ENCODE measurements at places on chromosomes 2 and 18.

DNA sequence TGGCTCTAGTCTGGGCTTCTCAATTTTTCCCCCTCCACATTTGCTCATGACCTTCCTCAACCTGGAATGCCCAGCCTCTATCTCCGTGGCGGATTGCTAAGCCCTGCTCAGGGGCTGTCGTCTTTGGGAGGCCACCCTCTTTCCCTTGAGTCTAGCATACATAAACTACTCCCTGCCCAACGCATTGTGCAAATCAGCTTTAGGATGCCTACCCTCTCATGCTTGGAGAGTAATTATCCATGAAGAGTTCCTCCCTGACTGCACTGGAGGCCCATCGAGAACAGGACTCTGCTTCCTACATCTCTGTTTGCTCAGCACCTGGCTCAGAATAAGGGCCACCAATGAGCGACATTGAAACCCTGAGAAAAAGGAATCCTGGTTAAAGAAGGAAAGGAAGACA is 53.7 kb upstream of the NPAS2 start:
- no peak for DNase-seq

- DNase-seq: peak; percentile 70
Observed at GRCh38 chr2:171598713-171599319, 76.5 kb downstream of the CYBRD1 start.

DNA sequence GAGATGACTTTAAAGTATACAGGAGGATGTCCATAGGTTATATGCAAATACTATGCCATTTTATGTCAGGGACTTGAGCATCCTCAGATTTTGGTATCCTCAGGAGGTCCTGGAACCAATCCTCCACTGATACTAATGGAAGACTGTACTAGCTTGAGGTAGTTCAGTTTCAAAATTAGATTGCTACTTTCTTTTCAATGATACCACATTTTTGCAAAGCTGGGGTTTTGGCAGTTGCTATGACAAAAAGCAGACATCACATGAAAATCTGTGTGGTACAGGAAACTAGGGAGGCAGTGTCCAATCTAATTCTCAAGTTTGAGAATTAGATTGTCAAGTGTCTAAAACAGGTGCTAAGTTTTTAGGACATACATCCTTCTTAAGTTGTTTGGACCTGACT is 14.2 kb downstream of the EHBP1 start:
- DNase-seq: no peak

DNA sequence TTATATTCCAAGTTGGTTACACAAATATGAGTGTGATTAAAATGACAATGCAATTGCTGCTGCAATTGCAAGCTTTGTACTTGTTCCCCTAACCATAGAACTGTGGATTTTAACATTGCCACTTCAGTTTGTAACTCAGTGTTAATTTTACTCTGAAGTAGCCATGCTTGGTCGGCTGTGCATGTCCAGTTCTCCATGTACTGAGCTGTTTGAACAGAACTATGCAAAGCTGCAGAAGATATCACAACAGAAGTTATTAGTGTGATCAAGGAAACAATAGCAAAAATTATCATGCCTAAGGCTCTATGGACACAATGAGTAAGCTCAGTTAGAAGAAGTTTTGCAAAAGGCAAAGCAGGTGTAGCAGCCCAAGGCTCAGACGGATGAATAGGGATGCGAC is 45.3 kb downstream of the CXCR4 start:
- DNase-seq: no peak

GRCh38 chr2:171529914-171530313 is 7.6 kb downstream of the CYBRD1 start:
- DNase-seq: no peak

GRCh38 chr2:120429586-120430500 is 83.9 kb downstream of the INHBB start:
- no peak for DNase-seq

DNA sequence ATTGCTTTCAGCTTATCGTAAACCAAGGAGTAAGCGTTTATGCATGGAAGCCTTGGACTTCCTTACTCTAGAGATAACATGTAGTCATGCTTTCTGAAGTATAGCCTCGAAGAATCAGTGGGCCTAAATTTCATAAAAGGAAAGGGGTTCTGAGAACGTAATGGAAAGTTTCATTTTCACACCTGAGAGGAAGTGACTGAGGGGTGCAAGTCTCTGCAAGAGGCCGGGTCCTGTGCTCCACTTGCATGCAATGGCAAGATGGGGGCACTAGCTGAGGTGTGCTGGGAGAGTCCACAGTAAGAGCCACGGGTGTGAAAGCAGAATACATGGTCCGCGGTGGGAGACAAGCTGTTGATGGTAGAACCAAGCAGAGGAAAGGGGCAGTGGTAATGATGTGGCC is 36.5 kb upstream of the C1D start:
- no peak for DNase-seq

DNA sequence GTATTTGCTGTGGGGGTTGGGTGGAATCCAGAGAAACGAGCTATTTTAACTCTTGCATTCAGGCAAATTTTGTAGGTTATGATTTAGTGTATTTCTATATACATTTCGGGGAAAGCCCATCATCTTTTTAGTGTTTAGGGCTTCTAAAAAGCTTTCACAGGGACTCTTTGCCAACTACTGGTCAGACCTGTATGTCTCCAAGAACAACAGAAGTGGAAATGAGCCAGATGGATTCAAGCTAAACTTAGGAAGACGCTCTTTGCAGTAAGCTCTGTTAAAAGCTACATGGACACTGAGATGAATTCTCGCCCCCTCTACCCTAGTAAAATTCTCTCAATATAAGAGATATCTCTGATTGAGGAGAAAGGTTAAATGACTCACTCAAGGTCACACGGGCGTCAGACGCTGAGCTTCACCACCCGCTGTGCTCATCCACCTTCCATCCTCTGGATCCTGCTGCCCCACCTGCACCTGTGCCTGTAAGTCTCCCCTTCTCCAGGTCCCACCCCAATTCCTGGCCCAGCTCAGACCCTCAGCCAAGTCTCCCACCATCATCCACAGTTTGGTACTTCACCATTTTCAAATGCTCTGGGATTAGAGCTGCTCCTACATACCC is 85.6 kb downstream of the MARCHF4 start:
- peak; percentile 53 for DNase-seq

GRCh38 chr2:241267249-241268067 is 48.0 kb downstream of the HDLBP start:
- DNase-seq: no peak

GRCh38 chr2:229431327-229431954 is 160.4 kb upstream of the PID1 start:
- DNase-seq: no peak

DNA sequence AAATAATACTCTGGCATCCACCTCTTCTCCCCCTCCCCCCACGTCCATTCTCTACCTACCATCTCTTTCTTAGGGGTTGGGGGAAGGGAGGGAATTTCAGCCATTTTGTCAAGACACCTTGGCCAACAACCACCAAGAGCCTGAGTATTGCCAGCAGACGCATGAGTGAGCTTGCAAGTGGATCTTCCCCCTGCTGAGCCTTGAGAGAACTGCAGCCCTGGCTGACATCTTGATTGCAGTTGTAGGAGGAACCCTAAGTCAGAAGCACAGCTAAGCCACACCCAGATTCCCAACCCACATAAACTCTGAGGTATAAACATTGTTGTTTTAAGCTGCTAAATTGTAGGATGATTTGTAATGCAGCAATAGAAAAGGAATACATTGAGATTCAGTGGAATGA is 165.6 kb downstream of the TMEFF2 start:
- peak; percentile 21 for DNase-seq

DNA sequence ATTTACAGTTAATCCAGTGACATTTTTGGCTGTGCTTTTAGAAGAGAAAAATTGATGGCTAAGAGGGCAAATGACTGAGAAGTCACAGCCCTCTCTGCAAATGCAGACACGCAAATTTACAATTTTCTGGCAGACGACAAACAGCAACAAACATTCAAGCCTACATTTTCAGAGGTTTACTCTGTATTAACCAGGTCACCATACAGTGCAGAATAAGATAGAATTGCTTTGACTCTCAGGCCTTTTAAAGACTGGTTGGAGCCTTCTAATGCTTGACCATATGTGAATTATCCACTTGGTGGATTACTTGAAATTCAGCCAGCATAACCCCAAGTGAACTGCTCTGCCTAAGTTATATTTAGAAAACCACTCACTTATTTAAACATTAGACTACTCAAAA is 280.9 kb upstream of the STON1 start:
- no peak for DNase-seq

DNA sequence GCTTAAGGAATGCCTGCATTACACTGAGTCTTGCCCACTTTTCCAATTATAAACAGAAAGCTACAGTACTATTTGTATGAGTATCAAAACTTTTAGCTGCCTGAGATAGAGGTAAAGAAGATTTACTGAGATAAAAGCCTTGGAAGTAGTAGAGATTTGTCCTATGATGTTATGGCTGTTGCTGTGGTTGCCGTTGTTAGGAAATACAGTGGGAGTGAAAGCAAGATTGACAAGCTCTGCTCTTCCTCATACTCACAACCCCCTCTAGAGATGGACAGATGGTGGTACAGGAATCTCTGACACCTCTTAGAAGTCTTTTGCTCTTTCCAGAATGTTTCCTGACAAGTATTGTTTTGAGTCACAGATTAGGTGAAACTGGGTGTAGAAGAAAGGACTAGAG is 242.5 kb downstream of the RPIA start:
- DNase-seq: peak; percentile 12

DNA sequence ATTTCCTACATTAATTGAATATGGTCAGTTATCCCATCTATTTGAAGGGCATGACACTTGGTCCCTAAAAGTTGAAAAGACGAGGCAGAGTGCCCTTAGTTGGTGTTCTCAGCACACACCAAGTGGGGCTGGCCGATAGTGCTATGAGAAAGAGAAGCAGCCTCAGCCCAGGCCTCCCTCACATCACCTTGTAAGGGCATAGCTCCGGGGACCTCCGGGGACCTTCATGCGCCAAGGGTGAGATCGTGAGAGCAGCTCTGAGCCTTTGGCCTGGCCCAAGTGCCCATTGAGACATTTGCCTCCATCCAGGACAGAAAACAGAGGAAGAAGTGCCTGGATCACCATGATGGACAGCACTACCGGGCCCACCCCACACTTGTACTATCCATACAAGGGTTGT is 244.3 kb upstream of the COPS8 start:
- no peak for DNase-seq

- DNase-seq: no peak
Observed at GRCh38 chr2:69641471-69641870, 2.1 kb downstream of the AAK1 start.

GRCh38 chr2:235129850-235130249 is 178.0 kb downstream of the SH3BP4 start:
- no peak for DNase-seq

- no peak for DNase-seq
Observed at GRCh38 chr2:9102861-9103662, 99.6 kb upstream of the MBOAT2 start.

DNA sequence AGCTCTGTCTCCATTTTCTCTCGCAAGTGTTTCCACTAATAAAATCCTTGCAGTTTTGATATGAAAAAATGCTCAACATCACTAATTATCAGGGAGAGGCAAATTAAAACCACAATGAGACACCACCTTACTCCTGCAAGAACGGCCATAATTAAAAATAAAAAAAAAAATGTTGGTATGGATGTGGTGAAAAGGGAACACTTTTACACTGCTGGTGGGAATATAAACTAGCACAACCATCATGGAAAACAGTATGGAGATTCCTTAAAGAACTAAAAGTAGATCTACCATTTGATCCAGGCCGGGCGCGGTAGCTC is 49.8 kb upstream of the GREB1L start:
- DNase-seq: no peak

- DNase-seq: no peak
Observed at GRCh38 chr18:76265497-76266235, 229.4 kb downstream of the ZNF516 start.

- peak; percentile 11 for DNase-seq
Observed at GRCh38 chr2:238344517-238344916, 24.2 kb downstream of the TRAF3IP1 start.

DNA sequence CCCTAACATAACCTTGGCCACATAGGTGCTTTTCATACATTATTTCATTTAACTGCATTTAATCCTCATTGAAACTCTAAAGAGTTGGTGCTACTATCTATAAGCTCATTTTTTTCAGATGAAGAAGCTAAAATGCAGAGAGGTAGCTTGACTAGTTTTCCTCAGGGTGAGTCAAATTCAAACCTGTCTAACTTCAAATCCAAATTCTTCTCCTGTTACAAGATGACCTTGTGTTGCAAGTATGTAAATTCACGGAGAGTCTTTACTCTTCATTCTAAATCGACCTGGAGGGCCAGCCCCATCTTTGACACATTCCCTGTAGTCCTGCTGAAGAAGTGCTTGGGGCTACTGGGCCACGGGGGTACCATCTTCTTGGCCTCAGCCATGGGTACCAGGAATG is 8.2 kb upstream of the SETBP1 start:
- DNase-seq: no peak

DNA sequence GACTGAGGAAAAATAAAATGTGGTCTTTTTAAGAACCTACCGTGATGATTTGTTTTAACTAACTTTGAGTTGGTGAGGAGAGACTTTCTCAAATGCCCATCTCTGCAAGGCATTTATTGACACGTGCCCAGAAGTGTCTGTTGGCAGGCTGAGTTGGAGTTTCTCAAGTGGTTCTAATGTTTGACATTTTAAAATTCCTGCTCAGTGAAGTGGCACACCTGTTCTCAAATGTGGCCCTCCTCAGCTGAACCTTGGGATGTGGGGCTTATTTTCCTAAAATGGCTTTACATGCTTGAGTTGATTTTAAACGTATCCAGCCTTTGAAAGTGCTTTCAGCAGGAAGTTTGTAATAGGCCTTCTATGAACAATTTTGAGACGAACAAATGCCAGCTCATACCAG is 876 bp upstream of the CAVIN2 start:
- DNase-seq: no peak

GRCh38 chr2:121297217-121297830 is 12.3 kb upstream of the TFCP2L1 start:
- DNase-seq: peak; percentile 60

DNA sequence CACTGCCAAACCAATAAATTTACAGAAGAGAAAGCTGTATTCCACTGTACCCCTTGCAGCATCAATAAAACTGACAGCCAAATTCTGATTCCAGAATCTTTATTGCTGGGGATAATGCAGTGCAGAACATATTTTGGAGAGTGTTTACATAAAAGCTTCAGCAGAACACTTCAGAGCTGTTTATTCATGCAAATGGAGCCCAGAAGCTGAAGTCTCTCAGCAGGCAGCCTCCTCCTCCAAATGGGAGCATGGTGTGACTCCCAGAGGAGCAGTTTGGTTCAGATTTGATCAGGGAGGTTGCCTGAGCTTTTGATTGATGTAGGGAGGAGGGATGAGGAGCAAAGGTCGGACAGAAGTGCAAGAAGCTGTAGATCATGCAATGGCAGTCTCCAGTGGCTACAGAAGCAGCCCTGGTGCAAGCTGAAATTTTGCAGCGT is 22.4 kb downstream of the LHCGR start:
- DNase-seq: no peak

- DNase-seq: no peak
Observed at GRCh38 chr18:79186649-79187048, 117.5 kb downstream of the ATP9B start.

DNA sequence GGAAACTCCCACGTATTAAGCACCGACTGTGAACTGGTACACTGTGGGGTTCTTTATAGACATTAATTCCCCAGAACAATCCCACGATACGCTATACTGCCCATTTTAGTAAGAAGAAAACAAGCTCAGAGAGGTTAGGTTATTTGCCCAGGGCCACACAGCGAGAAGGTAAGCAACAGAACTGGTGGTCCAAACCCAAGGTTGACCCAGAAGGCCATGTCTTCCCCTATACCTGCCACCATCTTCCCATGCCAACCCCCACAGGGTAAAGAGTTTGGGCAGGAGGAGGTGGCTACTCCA is 69.9 kb downstream of the MARCO start:
- no peak for DNase-seq
